Mesothelial cell of epicardium (in vitro differentiated cells): ENCODE measurements at places on chromosomes 16 and 17. TPM values are rescaled to one million over a fixed set of nuclear protein-coding genes. Genes with fewer than 3 reads are reported as not detected.

- no peaks in the 10 kb centered on the region for H3K36me3 ChIP-seq
- no peak overlapping the region for H3K4me3 ChIP-seq
- peaks cover 43% of the 10 kb centered on the region for H3K27me3 ChIP-seq
Measured at GRCh38 chr16:87535855-87536794, 43.3 kb upstream of the ZCCHC14 start.

Gene PRDM7
- total RNA-seq = not detected in 3 replicates

Gene TBC1D3I
- total RNA-seq = 0.60 to 1.3 TPM (median 0.80 TPM) in 3 replicates

DNA sequence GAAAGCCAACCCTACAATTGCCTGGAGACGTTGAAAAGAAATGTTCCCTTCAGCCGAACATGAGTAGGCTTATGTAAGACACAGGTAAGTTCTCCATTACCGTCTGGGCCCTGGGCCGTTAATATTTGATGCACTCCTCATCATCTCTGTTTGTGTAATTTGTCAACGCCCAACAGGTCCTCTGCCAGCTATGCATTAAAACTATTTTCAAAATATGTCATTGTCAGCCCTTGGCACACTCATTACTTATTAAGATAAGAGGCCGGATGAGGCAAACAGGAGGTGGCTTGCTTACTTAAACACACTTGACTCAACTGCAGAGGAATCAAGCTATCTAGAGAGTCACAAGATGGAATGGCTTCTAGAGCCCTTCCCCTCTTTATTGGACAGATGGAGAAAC is 544.9 kb downstream of the TOX3 start:
- DNase-seq = no peak
- H3K27me3 ChIP-seq = peaks cover 6% of the 10 kb centered on the region
- H3K4me1 ChIP-seq = no peaks in the 10 kb centered on the region
- no peak overlapping the region for H3K4me3 ChIP-seq

GRCh38 chr17:41976142-41976768 is 9.7 kb downstream of the CNP start:
- no peaks in the 10 kb centered on the region for H3K27me3 ChIP-seq
- H3K4me3 ChIP-seq = no peak overlapping the region
- DNase-seq = no peak

Gene AXIN2
- total RNA-seq = 84.6 to 88.7 TPM (median 87.8 TPM) in 3 replicates

- DNase-seq = no peak
- peak overlapping the region; percentile 25 for H3K27ac ChIP-seq
- no peaks in the 10 kb centered on the region for H3K4me1 ChIP-seq
- H3K27me3 ChIP-seq = no peaks in the 10 kb centered on the region
- no peak overlapping the region for H3K4me3 ChIP-seq
Measured at GRCh38 chr17:44795421-44795820, 34.7 kb downstream of the GJC1 start.

Gene ZNF423
- 19.0 to 20.3 TPM (median 19.8 TPM) in 3 replicates for total RNA-seq

DNA sequence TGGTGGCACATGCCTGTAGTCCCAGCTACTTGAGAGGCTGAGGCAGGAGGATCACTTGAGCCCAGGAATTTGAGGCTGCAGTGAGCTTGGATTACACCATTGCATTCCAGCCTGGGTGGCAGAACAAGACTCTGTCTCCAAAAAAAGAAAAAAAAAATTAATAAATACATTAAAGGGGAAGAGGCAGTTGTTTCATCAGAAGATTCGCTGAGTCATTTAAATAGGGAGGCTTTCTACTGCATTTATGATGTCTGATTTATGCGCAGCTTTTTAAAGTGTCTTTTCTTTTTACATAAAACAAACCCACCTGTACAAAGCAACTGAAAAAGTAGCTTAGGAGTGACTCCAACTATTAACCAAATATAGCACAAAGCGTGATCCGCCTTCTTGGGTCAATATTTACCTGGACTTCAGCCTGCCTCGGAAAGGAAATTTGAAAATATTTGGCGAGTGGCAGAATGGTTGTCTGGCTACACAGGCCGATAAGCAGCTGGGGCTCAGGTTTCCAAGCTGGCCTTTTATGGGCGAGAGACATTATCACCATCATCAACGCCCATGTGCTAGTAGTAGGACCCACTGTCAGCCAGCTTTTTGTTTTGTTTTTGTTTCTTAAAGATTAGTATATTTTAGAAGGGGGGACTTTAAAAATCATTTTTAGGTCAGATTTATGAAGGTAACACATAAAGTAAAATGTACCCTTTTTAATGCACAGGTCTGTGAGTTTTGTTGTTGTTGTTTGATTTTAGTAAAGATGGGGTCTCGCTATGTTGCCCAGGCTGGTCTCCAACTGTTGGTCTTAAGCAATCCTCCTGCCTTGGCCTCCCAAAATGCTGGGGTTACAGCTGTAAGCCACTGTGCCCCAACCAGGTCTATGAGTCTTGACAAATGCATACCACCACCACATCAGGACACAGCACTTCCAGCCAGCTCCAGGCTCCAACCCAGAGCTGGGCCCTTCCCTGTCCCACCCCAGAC is 42.5 kb upstream of the RASD1 start:
- peak overlapping the region; percentile 30 for H3K27ac ChIP-seq
- no peak overlapping the region for H3K4me3 ChIP-seq
- H3K4me1 ChIP-seq = peaks cover 8% of the 10 kb centered on the region

Gene SNX20
- total RNA-seq = not detected in 3 replicates

Gene KRT28
- total RNA-seq = not detected in 3 replicates

DNA sequence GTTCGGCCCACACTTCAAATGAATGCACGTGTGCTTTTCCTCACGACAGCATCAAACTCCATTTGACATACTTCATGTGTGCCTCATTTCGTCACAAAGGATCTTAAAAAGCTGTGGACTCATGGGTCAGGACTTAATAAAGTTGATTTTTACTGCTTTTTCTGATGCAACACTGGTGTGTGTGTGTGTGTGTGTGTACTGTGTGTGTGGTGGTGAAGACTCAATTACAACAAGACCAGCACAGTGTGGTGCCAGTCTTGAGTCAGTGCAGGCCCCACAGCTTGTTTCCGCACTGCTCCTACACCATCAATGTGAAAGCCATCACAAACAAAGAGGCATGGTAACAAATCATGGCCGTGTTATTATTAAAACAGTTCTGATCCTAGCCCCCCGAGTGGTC is 17.7 kb downstream of the CDIP1 start:
- H3K27me3 ChIP-seq = no peaks in the 10 kb centered on the region
- H3K27ac ChIP-seq = no peak overlapping the region
- H3K4me1 ChIP-seq = peaks cover 5% of the 10 kb centered on the region
- peaks cover 4% of the 10 kb centered on the region for H3K36me3 ChIP-seq

DNA sequence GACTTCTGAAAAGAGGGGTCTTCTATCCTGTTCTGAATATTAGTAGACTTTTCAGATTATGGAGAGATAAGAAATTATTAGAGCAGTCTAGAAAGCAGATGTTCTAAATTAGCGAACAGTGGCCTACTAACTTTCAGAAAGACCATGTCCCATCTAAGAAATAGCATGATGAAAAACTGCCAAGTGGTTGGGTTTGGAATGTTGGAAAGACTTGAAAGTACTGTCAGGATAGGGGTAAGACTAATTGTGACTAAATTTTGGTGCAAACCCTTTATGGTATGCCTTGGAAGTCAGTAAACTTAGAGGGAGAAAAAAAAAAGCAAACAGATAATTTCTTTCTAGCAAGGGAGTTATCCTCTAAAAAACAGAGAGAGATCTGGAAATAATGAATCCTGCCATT is 41.1 kb downstream of the TANGO6 start:
- H3K27ac ChIP-seq = peak overlapping the region; percentile 58
- no peak for DNase-seq
- no peak overlapping the region for H3K4me3 ChIP-seq
- H3K27me3 ChIP-seq = no peaks in the 10 kb centered on the region

DNA sequence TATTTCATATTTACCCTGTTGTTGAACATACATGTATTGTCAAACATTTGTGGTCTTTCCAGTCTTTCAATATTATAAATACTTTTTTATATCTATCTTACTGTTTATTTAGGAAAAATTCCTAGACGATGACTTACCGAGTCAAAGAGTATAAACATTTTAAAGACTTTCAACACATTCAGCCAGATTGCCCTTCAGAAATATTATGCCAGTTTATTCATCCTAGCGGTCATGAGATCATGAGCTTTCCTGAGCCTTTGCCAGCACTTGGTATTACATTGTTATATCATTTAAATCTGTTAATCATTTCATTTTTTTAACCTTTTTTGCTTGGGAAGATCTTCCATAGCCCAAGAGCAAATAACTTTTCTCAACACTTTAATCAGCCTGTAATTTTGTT is 197.4 kb downstream of the SPECC1 start:
- no peak overlapping the region for H3K27ac ChIP-seq
- no peak for DNase-seq
- H3K27me3 ChIP-seq = no peaks in the 10 kb centered on the region
- H3K4me1 ChIP-seq = peaks cover 17% of the 10 kb centered on the region
- H3K4me3 ChIP-seq = no peak overlapping the region

DNA sequence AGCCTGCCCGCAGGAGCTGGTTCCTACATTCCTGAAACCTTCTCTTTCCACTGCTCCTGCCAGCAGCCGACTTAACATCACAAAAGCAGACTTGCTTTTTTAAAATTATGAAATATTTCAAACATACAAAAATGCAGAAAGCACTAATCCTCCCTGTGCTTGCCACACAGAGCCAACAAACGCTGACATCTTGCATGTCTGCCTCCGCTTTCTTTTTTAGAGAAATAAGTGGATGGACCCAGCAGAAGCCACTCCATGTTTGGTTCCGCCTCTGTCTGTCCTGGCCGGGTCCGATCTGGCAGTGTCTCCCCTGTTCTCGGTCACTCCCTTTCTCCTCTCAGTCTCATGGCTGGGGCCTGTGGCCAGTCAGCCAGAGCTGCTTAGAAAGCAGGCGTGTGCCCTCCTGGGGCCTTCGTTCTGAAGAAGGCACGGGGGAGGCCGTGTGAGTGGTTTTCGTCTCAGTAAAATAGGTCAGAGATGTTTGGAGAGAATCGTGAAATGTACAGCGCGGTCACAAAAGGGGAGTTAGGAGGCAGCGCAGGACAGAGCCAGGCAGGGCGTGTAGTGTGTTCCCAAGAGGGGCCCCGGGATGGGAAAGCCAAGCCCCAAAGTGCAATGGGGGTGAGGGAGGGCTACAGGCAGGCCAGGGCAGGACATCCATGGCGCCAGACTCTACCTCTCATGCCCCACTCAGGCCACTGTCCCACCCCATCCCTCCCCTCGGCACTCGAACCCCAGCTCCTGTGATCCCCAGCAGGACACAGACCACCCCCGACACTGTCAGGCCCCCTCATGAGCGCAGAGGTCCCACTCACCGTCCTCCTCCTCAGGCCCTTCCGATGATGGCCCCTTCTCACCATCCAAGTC is 23.2 kb downstream of the MXRA7 start:
- H3K27me3 ChIP-seq = no peaks in the 10 kb centered on the region
- DNase-seq = no peak
- no peak overlapping the region for H3K4me3 ChIP-seq
- peaks cover 1% of the 10 kb centered on the region for H3K36me3 ChIP-seq

DNA sequence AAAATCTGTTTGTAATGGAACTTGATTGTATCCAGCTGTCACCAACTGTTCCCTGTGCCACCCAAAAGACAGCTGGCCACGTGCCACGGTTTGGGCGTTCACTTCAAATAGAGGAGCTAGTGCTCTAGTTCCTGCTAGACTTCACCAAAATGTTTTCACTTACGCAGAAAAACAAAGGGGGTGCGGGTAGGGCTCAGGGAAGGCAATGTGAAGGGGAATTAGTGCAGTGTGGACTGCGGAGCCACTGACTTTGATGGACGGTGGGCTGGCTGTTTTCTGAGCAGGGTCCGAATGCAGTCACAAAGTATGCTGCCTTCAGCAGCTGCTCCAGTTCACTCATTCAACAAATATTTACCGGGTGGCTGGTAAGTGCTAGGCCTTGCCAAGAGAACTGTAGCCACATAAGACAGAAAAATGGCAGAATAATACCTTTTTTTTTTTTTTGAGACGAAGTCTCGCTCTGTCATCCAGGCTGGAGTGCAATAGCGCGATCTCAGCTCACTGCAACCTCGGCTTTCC is 7.6 kb upstream of the CYTH1 start:
- no peak for DNase-seq
- H3K27ac ChIP-seq = peak overlapping the region; percentile 53

GRCh38 chr16:720447-720989 is 428 bp upstream of the ANTKMT start:
- H3K4me1 ChIP-seq = peaks cover 13% of the 10 kb centered on the region
- peak overlapping the region; percentile 92 for H3K27ac ChIP-seq
- H3K27me3 ChIP-seq = peaks cover 19% of the 10 kb centered on the region
- no peak for DNase-seq

DNA sequence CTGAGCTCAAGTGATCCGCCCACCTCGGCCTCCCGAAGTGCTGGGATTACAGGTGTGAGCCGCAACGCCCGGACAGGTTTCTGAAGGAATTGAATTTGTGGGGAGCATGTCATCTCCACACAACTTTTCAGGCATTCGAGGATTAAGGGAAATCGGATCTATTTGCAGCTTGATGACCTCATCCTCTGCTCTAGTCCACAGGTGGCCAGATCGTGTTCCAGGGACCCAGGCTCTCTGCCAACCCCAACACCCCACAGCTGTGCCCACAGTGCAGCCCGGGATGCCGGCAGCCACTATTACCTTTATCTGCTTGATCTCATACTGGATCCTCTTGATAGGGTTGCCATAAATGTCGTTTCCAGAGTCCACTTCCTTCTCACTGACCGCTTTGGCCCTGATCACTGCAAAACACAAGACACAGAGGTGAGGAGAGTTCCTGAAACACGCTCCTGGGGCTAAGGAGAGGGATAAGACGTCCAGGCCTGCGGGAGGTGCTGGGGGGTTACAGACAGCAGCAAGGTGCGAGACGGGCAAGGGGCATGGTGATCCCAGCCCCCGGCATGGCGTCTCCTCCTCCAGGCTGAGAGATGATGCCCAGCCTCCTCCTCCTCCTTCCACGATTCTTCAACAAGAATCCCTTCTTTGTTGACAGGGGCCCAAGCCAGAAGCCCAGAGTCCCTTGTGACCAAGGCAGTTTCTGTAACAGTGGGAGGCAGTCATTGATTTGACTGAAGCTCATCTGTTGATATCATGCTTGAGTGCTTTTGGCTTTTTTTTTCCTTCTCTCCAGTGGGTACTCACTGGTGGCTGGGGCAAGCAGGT is 29.3 kb downstream of the CEP295NL start:
- peak; percentile 34 for DNase-seq
- H3K27ac ChIP-seq = no peak overlapping the region
- H3K4me3 ChIP-seq = no peak overlapping the region
- H3K36me3 ChIP-seq = peaks cover 29% of the 10 kb centered on the region

- peaks cover 6% of the 10 kb centered on the region for H3K27me3 ChIP-seq
- H3K36me3 ChIP-seq = no peaks in the 10 kb centered on the region
- H3K4me1 ChIP-seq = peaks cover 9% of the 10 kb centered on the region
- no peak overlapping the region for H3K27ac ChIP-seq
Measured at GRCh38 chr17:49952209-49952911, 16.6 kb upstream of the DLX4 start.

Gene TBC1D16
- total RNA-seq = 69.8 to 76.0 TPM (median 73.2 TPM) in 3 replicates

DNA sequence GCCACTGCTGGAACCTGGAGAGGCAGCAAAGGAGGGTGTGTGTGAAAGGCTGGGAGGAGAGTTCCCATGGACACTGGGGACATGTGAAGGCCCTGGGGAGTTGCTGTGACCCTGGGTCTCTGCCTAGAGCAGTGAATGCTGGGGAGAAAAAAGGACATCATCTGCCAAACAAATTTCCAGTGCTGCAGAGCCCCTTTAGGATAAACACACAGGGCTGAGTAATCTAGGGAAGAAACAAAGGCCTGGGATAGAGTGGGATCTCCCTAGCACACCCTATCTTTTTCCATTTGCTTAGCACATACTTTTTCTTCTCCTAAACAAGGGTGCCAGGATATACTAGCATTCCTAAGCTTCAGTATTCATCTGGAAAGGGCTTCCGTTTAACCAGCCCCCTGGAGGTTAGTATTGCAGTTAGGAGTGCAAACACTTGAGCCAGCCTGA is 3.3 kb upstream of the HIGD1B start:
- peaks cover 9% of the 10 kb centered on the region for H3K4me1 ChIP-seq
- DNase-seq = no peak
- H3K27me3 ChIP-seq = no peaks in the 10 kb centered on the region
- H3K27ac ChIP-seq = no peak overlapping the region

Gene GUCY2D
- 0.34 to 0.75 TPM (median 0.69 TPM) in 3 replicates for total RNA-seq
